ENCODE measurements at places on chromosomes 2 and 18.
A peak's percentile ranks its signal among the peaks of the same experiment; 100 is the strongest.

- DNase-seq, result no peak
These were observed 1551.7 kb upstream of the SLC39A10 start for GRCh38 chr2:194105358-194105757.

DNA sequence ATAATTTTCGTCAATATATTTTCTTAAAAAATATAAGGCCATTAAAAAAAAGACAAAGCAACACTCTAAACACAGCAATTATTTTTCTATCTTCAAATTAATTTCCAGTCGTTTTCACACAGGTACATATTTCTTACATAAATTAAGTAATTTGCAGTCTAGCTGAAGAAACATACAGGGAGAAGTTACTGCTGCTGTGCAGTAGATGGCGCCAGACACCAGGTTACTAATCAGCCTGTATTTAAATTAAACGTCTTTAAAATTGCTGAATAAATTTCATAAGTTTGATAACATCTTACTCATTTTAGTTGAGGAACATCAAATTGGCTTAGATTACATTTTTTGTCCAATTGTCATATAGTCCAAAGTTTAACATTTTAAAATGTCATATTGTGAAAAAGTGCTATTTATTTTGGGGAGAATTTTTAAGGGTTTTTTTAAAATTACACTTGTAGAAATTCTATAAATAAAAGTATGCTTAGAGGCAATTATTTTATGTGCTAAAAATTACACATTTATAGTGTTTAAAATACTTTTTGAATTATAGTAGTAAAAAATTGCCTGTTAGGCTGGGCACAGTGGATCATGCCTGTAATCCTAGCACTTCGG lies 88.4 kb downstream of the PMAIP1 start:
- DNase-seq, result no peak

GRCh38 chr2:204313256-204313655 lies 232.0 kb upstream of the PARD3B start:
- DNase-seq, result no peak

- no peak for DNase-seq
These were observed 336.1 kb upstream of the PKDCC start for GRCh38 chr2:41711736-41712135.

GRCh38 chr18:3541549-3542386 lies 91.8 kb downstream of the TGIF1 start:
- DNase-seq, result no peak

GRCh38 chr2:142483653-142484052 lies 352.8 kb upstream of the LRP1B start:
- DNase-seq, result no peak

DNA sequence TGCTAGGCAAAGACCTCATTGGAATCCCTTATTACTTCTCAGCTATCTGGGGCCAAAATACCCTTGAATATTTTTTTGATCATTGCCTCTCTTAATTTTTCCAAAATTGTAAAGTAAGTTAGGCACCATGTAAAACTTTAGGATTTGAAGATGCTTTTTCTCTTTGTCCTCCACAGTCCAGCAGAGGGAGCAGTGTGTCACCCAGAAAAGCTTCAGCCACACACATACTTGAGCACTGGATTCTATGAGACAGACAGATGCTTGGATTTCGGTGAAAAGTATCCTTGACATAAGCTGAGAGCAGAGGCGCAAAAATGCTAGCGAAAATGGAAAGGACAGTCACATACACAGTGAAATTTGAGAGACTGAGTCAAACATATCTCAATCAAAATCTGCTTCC lies 74.7 kb upstream of the KCNJ3 start:
- DNase-seq, result peak; percentile 67

GRCh38 chr2:101569886-101570520 lies 95.1 kb upstream of the RFX8 start:
- DNase-seq, result no peak

- DNase-seq, result no peak
These were observed 2.1 kb downstream of the GCG start for GRCh38 chr2:162149940-162150339.

DNA sequence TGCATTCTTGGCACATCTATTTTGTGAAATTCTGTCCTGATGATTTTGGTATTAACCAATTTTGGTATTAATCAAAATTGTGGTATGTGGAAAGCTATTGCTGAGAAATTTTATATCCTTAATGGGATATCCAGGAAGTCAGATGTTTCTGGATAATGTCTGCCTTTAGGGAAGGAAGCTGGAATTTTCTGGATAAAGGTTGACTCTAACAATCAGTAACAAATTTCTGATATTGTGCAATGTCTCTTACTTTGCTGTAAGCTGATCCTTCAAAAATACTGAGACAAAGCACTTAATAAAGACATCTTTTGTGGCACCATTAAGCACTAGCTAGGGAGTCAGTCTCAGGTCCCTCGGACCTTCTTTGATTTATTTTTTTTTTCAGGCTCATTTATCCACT lies 100.8 kb upstream of the UGP2 start:
- no peak for DNase-seq

- DNase-seq, result peak; percentile 84
These were observed 9.4 kb upstream of the MOB1A start for GRCh38 chr2:74188018-74188601.

DNA sequence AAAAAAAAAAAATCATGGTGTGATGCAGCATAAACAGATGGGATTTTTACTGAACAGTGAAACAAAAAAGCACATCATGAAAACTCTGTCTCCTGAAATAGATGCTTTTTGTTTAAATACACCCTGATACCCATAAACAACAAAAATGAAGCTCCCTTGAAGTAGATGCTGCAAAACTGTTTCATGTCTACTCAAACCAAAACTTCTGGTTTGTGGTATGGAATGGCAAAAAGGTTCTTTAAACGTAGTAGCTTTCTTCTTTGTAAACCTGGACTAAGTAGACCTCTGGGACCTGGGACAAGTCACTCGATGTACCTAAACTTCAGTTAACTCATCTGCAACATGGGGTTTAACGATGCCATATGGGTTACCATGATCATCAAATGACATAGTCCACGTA lies 64.4 kb upstream of the RAPH1 start:
- no peak for DNase-seq

DNA sequence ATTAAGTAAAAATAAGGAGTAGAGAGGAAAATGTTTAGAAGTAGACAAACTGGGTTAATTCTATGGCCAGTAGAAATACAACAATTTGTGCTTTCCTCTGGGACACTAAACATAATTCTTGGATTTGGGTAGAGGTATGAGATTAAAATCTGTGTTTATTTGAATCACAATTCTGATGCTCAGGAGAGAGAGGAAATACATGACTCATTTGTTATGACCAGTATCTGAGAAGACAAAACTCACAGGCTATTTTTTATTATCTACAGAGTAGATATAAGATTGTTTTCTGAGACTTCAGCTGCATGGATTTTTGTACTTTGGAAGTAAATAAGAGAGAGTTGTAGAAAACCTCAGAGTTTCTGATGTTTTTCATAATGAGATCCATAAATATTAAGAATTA lies 315.7 kb upstream of the CWC22 start:
- DNase-seq, result no peak

DNA sequence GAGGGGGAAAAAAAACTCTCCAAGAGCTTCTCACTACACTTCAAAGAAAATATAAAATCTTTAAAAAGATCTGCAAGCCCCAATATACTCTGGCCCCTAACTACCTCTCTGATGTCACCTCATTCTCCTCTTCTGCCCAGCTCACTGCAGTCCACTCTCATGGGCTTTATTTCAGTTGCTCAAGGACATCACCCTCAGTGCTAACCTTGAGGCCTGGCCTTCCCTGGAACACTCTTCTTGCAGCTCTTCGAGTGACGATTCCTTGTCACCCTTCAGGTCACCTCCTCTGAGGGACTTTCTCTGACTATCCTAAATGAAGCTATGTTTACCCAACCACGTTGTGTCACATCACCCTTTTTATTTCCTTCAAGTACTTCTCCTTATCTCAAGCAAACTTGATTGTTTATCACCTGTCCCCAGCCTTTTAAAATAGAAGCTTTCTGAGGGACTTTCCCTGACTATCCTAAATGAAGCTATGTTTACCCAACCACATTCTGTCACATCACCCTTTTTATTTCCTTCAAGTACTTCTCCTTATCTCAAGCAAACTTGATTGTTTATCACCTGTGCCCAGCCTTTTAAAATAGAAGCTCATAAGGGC lies 10.4 kb downstream of the RTTN start:
- DNase-seq, result no peak

GRCh38 chr18:31633392-31634330 lies 42.0 kb downstream of the TTR start:
- no peak for DNase-seq

- no peak for DNase-seq
These were observed 104.5 kb downstream of the RBM43 start for GRCh38 chr2:151157000-151157735.

DNA sequence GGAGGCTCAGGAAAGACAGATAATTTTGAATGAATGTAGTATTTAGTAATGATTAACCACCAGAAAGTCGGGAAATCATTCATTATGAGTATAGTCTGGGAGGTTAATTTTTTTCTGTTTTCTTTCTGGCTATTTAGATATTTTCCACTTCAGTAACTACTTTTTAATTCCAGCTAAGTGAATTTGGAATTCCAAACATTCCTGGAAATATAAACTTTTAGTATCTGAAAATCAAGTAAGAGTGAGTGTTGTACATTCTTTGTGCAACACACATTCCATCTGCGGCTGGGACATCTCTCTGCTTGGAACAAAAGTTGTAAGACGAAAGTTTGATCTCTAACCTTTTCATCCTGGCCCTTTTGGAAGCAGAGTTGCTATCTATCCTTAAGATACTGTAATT lies 275.7 kb upstream of the SPRED2 start:
- no peak for DNase-seq

DNA sequence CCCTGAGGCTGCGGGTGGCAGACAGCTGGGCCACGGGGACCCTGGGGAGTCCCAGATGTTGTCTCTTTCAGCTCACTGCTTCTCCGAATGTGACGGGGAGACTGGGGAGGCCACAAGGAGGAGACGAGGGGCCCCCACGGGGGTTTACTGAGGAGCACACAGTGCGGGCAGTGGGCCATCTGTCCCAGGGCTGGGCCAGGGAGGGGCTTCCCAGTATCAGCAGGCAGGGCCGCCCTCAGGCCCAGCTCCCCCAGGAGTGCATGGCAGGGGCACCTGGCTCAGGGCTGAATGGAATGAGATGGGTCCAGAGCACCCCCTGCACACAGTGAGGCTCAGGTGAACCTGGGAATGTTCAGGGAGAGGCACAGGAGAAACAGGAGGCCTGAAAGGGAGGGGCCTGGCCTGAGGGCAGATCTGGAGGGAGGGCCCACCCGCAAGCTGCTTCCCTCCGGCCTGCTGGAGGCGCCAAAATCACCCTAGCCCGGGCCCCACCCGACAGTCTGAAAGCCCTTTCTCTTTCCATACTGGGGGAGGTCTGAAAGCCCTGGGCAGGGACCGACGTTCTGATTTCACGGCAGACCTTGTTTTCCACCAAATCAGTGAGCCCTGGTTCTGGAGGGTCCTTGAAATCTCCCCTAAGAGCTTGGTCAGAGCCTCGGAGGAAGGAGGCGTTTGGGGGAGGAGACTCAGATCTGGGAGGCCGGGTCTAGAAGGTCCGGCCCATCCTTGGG lies 35.5 kb upstream of the PTMA start:
- DNase-seq, result no peak

DNA sequence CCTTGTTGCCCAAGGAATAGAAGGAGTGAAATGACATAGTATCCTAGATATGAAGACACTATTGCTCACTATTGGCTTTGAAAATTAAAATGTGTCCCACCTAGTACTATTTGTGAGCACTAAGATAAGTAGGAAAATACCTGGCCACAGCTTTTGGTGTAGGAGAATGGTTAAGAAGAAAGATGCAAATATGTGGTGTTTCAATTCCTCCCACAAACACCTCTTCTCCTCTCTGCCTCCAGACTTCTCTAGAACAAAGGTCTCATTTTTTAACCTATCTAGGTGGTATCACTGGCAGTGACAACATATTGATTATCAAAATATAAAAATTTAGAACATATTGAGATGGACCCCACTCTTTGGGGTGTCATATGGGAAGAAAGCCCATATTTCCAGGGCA lies 929.9 kb upstream of the FANCL start:
- no peak for DNase-seq

DNA sequence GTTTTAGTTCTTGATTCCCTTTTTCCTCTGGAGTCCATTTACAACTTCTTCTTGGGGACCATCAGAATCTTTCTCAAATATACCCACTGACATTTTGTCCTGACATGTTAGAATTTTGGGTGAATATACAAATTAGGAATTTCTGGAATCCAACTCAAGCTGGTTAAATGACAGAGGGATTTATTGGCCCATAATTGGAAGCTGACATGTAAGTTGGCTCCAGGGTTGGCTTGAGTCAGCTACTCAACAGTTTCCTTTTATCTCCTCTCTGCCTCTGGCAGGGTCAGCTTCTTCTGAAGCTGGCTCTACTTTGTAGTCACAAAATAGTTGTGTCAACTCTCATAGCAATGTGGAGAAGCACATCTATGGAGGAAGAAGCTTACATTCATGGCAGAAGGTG lies 36.6 kb upstream of the PPP1R1C start:
- no peak for DNase-seq

DNA sequence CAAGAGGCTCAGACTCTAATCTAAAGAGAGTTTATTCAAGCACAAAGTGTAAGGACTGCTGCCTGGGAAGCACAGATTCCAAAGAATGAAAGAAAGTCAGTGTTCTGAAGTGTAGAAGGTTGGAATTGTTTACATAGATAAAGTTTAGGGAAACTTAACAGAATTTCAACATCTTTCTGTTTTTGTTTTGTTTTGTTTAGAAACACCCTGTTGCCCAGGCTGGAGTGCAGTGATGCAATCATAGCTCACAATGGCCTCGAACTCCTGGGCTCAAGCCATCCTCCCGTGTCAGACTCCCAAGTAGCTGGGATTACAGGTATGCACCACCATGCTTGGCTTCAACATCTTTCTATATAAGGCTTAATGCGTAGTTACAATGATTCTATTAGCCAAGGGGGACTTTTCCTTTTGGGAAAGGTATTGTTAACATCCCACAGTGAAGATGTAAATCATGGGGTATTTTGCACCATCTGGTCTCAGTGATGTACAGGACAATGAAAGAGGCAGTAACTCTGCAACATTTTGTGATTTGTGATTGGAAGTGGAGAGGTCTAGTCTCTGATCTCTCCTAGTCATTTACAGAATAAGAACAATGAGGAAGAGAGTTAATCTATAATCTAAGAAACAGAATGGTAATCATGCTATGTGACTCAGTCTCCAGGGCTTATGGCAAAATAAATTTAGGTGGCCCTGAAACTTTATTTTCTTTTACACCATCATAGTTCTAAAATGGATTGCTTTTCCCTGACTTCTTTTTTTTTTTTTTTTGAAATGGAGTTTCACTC lies 45.6 kb upstream of the MSH6 start:
- DNase-seq, result no peak

All from NCI-H446 treated with DMSO at 0.1 percent for 48 hours (cell line).